Right renal cortex interstitium (tissue), 3 donors: ENCODE measurements at places on chromosomes 12 and 14. TPM values are rescaled to one million over a fixed set of nuclear protein-coding genes. Genes with fewer than 3 reads are reported as not detected.

Gene FAM181A
- polyA plus RNA-seq = not detected

Gene JPH4
- polyA plus RNA-seq = 8.5 TPM

Gene ASIC1
- 4.1 TPM for polyA plus RNA-seq

Gene MDGA2
- polyA plus RNA-seq = 2.1 TPM

Gene KCNA5
- polyA plus RNA-seq = 2.5 TPM

Gene IL25
- not detected for polyA plus RNA-seq

Gene KHNYN
- 42.4 TPM for polyA plus RNA-seq

- no peak for DNase-seq
These were observed 301.3 kb downstream of the AEBP2 start for GRCh38 chr12:19740472-19741131.

DNA sequence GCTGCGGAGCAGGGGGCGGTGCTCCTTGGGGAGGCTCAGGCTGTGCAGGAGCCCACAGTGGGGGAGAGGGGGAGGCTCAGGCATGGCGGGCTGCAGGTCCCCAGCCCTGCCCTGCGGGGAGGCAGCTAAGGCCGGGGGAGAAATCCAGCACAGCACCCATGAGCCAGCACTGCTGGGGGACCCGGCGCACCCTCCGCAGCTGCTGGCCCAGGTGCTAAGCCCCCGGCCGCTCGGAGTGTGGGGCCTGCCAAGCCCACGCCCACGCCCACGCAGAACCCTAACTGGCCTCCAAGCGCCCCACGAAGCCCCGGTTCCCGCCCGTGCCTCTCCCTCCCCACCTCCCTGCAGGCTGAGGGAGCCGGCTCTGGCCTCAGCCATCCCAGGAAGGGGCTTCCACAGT is 145.6 kb upstream of the SEL1L start:
- no peak for DNase-seq

DNA sequence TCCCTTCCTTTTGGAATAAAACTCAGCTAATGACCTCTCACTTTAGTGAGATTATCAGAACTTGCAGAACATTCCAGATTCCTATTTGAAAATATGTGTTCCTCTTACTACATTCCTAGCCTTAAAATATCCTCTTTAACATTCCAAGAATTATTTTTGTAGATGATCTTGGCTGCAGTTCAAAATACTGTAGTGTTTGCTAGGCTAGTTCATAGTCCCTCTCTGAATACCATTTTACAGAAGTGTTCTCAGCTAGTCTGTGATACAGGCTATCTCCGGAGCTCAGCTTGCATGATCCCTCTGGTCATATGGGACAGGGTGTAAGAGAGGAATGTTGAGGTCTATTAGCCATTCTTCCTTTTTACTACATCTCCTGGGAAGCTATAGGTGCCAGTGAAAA is 17.6 kb upstream of the GPR33 start:
- DNase-seq = no peak

- no peak for DNase-seq
These were observed 13.6 kb downstream of the SFSWAP start for GRCh38 chr12:131724534-131724933.

GRCh38 chr14:59215322-59215721 is 26.9 kb downstream of the DAAM1 start:
- no peak for DNase-seq

GRCh38 chr12:76317976-76318375 is 30.2 kb downstream of the BBS10 start:
- no peak for DNase-seq

GRCh38 chr12:21528953-21529352 is 2.9 kb downstream of the SPX start:
- peak; percentile 51 for DNase-seq

GRCh38 chr12:27261866-27262265 is 17.8 kb downstream of the STK38L start:
- DNase-seq = no peak

DNA sequence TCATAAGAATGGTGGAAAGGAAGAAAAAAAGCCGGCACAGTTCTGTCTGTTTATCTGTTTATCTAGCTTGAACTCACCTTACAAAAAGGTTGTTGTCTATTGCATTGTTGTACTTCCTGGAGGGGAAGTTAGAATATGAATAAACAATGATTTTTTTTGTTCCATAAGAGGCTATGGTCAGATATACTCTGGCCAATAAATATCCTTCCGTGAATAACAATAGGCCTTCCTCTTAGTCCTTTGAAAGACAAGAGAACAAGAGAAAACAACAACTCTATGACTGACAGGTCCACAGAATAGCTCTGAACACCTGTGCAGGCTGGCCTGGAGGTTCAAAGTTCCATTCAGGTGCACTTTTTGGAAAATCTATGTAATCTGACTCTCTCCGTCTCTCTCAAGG is 192.8 kb upstream of the KRR1 start:
- no peak for DNase-seq

DNA sequence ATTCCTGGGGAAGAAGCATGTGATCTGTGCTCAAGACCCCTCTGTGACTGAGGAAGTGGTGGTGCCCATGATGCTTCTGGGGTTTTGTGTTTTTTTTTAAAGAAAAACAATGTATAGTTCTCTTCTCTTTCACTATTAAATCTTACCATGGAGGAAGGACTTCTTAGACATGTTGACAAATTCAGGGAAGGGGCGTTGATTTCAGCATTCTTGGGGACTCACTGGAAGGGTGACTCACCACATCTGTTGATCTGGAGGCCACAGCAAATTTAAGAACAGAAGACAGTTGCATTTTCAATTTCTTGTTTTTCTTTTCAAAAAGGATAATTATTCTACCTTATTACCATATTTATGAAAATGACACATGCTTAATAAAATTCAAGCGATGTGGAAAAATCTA is 152.9 kb upstream of the RTL1 start:
- no peak for DNase-seq

DNA sequence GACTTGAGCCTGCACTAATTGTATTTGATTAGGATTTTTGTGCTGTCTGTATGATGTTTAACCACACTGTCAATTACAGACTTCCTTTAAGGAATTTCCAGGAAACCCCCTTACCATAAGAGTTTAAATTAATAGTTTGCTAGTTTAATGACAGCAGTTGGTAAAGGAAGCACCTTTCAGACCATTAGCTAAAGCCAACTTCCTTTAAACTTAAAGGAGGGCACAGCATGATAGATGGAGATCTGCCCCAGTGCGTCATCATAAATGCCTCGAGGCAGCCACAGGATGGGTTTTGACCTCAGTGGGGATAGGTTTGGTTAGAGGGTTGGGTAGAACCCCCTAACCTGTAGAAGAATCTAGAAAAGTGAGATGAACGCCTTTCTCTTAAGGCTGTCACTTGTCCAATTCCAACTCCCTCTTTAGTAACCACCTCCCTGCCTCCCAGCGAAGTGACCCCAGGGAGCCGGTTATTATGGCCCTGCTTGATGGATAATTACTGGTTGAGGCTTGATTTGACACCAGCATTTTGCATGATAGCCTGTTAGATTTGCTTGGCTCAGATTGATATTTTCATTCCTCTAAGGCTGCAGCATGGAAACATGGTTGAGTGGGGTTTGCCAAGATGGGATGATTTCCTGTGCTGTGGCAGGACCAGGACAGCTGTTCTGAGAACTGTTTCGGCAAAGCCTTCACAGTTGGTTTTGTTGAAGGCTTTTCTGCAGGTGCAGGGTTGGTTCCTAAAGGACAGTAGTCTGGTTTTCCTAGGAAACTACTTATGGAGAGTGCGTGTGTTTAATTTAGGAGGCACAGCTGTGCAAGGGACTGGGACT is 62.7 kb downstream of the CHST11 start:
- DNase-seq = no peak

DNA sequence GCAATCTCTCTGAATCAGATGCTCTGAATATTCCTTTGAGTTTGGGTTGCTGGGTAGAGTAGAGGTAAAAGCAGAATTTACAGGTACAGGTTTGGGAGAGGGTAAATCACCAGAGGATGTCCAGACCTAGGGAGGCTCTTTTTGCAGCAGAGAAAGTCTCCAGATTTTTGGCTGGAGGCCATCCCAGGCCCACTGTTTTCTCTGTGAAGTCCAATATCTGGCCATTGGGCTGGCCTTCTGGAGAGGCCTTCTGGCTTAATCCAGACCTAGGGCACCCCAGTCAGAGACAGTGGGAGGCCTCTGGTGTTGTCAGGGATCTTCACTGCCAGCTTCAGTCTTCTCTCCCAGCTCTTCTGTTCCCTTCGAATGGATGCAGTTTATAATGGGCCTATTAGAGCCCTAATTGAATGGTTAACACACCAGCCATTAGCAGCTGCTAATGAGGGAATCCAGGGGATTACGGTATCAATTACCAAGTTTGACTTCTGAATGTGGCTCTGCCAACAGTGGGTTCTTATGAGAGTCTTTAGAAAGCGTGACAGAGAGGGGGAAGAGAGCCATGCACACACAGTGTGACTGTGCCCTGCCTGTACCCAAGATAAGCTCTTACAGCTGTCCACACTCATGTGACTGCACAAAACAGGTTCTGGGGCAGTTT is 183.1 kb downstream of the EMP1 start:
- no peak for DNase-seq

DNA sequence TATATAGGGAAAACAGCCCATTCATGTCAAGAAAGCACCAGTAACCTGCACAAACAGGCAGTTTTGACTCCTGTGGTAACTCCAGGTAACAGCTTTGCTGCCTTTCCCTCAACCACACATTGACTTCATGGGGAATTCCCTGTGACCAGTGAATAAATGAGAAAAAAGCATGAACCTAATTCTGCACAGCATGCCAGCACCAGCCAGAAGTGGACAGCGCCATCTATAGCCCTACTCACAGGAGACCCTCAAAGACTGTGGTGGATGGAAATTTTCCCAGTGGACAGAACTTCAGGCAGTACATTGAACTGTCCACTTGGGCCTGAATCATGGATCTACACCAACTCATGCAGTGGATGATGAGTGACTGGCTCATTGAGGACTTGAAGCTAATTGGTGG is 152.1 kb downstream of the SLC8A3 start:
- DNase-seq = no peak

DNA sequence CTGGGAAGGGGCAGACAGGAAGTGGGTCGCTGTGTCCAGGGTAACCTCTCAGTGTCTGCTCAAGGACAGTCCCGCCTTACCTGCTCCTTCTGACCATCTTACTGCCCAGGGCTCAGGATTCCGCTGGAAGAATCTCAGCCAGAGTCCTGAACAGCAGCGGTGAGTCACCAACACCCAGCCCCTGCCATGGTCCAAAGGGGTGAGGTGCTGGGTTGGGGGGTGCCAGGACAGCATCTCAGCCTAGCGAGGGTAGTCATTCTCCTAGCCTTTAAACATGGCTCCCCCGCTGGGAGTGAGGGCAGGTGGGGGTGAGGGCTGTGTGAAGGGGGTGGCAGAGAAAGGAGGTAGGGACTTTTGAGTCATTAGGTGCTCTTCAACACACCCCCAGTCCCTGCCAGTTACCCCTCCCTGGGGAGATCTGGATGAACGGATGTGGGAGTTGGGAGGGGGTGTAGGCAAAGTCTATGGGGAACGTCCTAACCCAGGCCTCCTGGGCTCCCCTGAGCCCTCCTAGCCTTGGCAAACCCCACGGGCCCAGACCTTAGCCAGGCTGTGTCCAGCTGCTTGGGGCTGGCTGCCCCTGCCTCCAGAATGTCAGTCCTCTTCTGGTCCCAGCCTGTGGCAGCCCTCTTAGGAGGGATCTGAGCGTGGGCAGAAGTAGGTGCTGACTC is 2.5 kb downstream of the TAMALIN start:
- DNase-seq = no peak

GRCh38 chr14:61296719-61297502 is 15.8 kb upstream of the TMEM30B start:
- DNase-seq = no peak

DNA sequence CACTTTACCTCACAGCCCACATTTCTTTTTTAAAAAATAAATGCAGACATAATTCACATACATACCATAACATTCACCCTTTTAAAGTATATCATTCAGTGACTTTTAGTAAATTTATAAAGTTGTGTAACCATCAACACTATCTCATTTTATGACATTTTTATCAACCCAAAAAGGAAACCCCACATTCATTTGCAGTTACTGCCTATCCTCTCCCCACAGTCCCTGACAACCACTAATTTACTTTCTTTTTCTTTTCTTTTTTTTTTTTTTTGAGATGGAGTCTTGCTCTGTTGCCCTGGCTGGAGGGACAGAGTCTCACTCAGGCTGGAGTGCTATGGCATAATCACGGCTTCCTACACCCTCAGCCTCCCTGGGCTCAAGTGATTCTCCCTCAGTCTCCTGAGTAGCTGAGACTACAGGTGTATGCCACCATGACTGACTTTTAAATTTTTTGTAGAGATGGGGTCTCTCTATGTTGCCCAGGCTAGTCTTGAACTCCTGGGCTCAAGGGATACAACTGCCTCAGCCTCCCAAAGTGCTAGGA is 1.5 kb upstream of the EP400 start:
- no peak for DNase-seq

DNA sequence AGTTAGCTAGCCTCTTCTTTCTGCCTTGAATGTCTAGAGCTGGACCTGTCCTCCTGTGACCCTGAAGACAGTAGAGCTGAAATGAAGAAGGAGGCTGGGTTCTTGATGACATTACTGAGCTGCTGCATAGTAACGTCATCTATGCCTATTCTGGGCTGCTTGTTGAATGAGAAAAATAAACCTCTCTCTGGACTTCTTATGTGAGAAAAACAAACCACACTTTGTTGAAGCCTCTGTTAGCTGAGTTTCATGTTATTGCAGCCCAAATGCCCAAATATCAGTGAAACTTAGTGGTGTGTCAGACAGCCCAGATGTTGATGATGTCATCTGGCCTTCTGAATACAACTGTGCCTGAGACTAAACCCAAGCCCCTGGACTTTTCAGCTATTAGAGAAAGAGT is 67.0 kb upstream of the MAX start:
- DNase-seq = no peak

DNA sequence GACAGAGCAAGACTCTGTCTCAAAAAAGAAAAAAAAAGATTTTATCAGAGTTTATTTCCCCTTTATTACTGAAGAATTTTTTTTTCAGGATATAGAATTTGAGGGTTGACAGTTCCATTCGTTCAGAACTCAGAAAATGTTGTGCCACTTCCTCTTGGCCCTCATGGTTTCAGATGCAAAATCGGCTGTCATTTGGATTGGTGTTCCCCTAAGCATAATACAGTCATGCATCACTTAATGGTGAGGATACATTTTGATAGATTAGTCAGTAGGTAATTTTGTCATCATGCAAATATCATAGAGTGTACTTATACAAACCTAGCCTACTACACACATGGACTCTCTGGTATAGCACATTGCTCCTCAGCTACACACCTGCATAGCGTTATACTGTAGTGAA is 263.9 kb upstream of the RTL1 start:
- no peak for DNase-seq

GRCh38 chr14:76710056-76711010 is 50.9 kb upstream of the VASH1 start:
- peak; percentile 23 for DNase-seq

GRCh38 chr14:99127651-99128167 is 144.3 kb downstream of the BCL11B start:
- DNase-seq = no peak
